ENCODE measurements at places on chromosomes 6 and 20.

DNA sequence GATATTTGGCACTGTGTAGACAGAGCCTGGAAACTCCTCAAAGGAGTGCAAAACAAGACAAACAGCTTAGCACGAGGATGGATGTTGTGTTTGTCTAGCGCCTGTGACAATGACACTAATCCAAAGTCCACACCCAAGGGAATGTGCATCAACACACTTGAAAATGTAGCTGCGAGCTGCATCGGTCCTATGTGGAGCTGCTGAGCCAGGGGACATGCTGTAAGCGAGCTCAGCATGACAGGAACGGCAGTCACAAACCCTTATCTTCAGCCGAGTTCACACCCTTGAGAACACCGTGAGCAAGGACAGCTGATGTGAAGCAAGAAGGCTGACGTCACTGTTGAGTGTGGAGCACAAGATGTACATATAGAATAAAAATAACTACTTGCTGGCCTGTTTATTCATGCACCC, 684.3 kb downstream of the QKI start:
- DNase-seq = no peak

DNA sequence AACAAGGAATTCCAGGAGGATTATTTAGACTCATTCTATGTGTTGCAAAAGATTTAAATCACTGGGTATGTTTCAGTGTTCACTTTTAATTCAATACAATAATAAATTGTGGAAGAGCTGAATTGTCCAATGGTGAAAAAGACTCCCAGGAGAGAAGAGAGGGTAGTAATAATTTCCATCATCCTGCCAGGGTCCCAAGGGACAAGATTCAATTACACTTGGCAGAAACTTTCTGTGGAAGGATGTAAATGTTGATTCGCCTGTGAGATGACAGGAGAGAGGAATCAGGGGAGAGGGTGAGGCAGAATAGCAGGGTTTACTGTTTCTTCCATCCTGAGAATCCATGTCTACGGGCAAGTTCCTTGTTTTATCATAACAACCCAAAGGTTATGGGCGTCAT, 342.7 kb downstream of the ESR1 start:
- no peak for DNase-seq

DNA sequence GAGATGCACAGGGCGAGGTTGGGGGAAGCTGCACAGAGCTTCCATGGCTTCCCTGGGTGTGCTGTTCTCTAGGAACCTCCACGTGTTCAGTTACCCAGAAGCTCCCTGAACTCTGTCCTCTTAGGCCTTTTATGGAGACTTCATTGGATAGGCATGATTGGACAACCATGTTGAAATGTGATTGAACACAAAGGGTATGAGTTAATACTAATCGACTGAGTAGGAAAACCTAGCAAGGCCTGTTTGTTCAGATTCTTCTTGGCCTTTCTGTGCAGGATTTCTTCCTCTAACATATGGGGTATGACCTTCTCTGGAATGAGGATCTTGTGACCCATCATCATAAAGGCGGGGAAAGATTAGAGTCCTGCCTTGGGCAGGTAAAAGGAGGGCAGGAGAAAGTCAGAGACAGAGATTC, 70.7 kb upstream of the SMIM29 start:
- DNase-seq = no peak

GRCh38 chr20:33019465-33020277, 11.8 kb upstream of the BPIFB6 start:
- no peak for DNase-seq

GRCh38 chr6:143698759-143699429, 21.1 kb downstream of the PHACTR2 start:
- no peak for DNase-seq

- no peak for DNase-seq
Observed at GRCh38 chr6:1821513-1822183, 211.9 kb downstream of the FOXC1 start.

DNA sequence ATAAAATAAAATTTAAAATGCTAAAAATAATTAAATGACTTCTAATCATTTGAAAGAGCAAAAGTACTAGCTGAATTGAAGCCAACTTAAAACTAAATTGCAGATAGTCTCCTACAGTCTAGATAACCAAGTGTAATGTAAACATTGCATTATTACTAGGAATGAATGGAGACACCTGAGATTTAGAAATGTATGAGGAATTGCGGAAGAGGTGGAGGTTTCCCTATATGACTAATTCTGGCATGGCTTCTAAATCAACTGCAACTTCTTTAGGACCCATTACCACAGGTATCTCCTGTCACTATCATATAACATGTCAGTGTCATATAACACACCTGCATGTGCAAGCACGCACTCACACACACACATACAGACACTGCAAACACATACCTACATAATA, 13.2 kb upstream of the GPR6 start:
- no peak for DNase-seq

DNA sequence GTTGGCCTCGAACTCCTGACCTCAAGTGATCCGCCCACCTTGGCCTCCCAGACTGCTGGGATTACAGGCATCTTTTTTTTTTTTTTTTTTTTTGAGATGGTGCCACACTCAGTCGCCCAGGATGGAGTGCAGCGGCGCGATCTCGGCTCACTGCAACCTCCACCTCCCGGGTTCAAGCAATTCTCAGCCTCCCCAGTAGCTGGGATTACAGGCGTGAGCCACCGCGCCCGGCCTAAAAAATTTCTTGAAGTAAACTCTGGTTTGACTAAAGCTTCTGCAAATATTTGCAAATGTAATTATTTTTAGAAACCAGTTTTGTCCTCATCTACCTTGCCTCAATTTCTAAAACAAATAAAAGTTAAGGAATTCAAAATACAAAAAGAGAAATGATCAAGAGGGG, 1.2 kb downstream of the IBTK start:
- DNase-seq = no peak

GRCh38 chr6:38997128-38997761, 51.3 kb upstream of the GLP1R start:
- peak; percentile 17 for DNase-seq

- DNase-seq = no peak
Observed at GRCh38 chr20:54650052-54650719, 174.8 kb downstream of the DOK5 start.

DNA sequence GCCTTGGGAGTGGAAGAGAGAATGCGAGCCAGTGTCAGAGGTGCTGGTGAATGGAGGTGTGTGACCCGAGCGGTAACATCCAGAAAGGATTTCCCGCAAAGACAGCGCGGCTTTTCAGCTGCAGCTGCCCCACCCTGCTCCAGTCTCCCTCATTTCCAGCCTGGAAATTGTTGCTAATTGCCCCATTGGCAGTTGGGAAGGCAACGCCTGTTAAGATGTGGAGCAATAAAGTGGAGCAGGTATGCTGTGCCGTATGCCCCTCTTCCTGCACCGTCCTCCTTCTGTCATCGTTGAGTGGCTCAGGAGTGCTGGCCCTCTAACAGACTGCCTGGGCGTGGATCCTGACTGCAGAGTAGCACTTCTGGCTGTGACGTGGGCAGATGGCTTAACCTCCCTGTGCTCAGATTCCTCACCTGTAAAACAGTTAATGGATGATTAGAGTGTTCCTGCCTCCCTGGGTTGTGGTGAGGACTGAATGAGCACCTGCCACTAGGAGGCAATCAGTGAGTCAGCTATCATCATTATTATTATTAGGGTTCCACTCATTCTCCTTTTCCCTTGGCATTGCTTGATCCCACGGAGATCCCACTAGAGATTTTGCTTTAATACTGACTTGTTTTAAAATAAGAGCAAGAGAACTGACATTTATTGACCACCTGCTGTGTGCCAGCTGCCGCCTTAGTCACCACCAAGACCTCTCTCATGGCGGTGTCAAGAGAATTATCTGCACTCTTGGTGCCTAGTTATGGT, 11.7 kb downstream of the ARFGEF2 start:
- no peak for DNase-seq

GRCh38 chr20:24782801-24783630, 166.1 kb upstream of the CST7 start:
- no peak for DNase-seq

GRCh38 chr6:132219901-132220300, 181.4 kb downstream of the MOXD1 start:
- DNase-seq = no peak

GRCh38 chr6:169990095-169991030, 238.9 kb downstream of the ERMARD start:
- peak; percentile 46 for DNase-seq

- no peak for DNase-seq
Observed at GRCh38 chr20:51387125-51387875, 155.2 kb downstream of the NFATC2 start.

- DNase-seq = no peak
Observed at GRCh38 chr20:52746190-52746589, 226.0 kb upstream of the TSHZ2 start.

DNA sequence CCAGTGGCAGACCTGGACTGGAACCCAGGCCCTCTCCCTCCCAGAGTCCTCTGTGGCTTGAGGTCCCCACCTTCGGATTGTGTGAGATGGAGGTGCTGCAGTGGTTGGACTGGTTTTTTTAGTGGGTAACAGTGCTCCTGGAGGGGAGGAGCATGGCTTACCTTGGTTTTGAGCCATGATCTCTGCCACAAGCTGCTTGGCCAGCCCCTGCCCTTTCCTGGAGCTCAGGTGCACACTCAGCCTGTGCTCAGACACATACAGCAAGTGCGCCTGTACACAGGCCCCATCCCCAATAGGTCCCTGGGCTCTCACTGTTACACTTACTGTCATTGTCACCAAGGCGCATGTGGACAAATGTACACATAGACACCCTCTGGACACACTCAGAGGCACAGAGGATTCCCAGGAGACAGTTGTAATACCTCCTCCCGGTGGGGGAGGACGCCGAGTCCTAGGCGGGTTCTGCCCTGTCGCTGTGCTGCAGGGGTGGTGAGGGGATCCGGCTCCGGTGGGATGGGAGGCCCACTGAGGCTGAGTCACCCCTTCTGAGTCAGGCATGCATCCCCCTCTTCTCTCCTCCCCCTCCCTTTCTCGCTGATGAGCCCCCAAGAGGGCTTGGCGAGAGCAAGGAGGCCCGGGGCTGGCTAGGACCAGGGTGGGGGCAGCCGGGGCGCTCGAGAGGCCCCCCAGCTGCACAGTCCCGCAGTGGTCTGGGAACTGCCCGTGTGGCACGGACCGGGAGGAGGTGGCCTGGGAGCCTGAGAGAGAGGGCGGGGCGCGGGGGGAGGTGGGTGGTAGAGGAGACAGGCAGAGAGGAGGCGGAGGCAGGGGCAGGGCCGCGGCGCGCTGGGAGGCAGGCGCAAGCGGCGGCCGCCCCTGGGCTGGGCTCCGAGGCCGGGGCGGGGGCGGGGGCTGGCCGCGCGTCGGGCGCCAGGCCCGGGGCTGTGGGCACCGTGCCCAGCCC, 522 bp upstream of the EPB41L1 start:
- peak; percentile 32 for DNase-seq

- DNase-seq = peak; percentile 45
Observed at GRCh38 chr6:24935366-24936152, at the start of gene RIPOR2. Gene RIPOR2, minus strand, starts transcription at chr6:24935960. Its CDS starts 62 bp downstream, at chr6:24935898.

DNA sequence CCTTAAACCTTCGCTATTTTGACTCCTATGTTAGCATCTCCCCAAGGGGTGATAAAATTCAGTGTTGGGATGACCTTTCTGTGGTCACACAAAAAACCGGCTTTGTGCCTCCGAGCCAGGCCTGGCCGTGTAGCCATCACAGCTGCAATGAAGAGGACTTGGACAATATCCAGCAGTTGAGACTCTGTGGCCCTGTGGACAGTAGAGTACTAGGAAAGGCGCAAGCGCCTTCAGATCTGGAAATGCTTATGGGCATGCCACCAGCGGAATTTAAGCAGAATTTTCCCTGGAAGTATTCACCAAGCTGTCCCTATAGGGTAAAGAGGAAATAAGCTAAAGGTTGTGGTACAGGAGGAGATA, 63.3 kb upstream of the SLC2A12 start:
- DNase-seq = no peak

- DNase-seq = no peak
Observed at GRCh38 chr6:126232671-126233070, 107.2 kb upstream of the CENPW start.

GRCh38 chr6:108408861-108409260, 114.0 kb downstream of the AFG1L start:
- no peak for DNase-seq

DNA sequence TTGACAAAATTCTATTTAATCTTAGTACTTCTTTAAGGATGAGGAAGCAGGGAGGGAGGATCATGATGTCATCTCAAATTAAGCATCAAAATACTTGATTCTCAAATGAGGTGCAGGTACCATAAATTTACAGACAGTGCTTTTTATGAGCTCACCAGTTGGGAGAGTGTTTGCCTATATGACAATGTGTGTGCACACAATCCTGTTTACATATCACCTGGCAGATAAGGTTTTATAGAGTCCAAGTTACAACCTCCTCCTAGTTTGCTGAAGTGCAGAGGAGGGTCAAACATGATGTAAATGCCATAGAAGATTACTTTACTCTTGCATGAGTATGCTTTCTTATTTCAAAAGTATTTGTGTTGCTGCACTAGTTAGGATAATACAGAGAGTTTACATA, 6.4 kb downstream of the ATXN1 start:
- DNase-seq = no peak

- no peak for DNase-seq
Observed at GRCh38 chr20:34871320-34871926, 1.2 kb downstream of the GGT7 start.

DNA sequence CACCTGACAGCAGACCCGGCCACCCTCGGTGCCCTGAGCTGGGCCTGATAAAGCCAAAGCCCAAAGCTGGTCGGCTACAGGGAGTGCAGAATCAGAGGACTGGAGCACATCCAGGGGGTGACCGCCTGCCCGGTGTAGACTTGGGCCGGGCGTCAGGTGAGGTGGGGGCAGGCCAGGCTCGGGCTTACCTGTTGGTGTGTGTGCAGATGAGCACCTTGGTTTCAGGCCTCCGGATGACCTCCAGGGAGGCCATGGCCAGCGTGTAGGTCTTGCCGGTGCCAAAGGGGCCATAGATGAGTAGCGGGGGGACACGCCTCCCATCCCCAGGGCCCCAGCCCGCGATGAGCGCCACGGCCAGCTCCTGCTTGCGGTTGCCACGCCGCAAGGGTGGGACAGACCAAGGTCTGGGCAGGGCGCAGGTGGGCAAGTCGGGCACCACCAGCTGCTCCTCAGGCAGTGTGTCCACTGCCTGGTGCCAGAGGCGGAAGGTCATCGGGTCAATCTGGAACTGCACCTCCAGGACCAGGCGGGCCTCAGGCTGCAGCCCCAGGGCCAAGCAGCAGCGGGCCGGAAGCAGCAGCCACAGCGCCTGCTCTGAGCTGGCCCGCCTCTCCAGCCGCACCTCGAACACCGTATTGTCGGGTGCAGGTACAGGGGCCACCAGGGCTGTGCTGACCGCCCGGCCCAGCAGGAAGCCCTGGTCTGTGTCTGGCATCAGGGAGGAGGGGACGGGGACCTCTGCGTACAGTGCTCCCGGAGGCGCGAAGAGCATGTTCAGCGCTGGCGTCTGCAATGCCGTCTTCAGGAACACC, 5.7 kb downstream of the HELZ2 start:
- no peak for DNase-seq
